ENCODE measurements at places on chromosomes 3 and 15. TPM values are rescaled to one million over a fixed set of nuclear protein-coding genes. Genes with fewer than 3 reads are reported as not detected.

The TRH gene
- under 0.01 TPM for total RNA-seq

The IGSF11 gene
- 0.56 TPM for total RNA-seq

The CHRD gene
- 3.1 TPM for total RNA-seq

The SLC22A13 gene
- 0.58 TPM for total RNA-seq

The ST3GAL6 gene
- 10.4 TPM for total RNA-seq

The FAM43A gene
- total RNA-seq: 33.4 TPM

The TMCO5A gene
- total RNA-seq: not detected

The ZKSCAN7 gene
- total RNA-seq: 5.2 TPM

The TM4SF18 gene
- total RNA-seq: 0.56 TPM

Data from regular cardiac myocyte (primary cell).